ENCODE measurements at places on chromosomes 3 and 15.

DNA sequence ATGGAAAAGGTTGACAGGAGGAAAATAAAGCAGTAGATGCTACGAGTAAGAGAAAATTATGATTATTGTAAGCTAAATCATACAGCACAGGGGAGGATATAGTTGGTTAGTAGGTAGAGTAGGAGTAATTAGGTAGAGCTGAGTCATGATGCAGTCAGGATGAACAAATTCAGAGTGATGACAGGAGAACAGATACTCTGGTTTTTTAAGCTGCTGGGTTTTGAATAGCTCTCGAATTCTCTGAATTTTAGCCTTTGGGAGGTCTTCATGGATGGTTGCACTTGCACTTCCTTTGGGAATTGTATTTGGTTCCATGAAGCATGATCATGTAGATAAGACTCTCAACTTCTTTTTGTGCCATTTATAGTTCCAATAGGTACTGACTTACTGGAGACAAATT is 96.2 kb downstream of the ECT2 start:
- no peak for DNase-seq

DNA sequence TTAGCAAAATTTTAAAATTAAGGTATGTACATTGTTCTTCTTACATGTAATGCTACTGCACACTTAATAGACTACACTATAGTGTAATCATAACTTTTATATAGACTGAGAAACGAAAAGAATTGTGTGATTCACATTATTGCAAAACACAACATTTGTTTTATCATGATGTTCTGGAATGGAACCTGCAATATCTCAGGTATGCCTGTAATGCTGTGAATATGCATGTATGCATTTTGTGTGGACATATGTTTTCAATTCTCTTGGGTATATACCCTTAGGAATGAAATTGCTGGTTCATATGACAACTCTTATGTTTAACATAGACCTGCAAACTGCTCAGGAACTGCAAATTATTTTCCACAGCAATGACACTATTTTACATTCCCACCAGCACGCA is 38.6 kb upstream of the TJP1 start:
- no peak for DNase-seq

DNA sequence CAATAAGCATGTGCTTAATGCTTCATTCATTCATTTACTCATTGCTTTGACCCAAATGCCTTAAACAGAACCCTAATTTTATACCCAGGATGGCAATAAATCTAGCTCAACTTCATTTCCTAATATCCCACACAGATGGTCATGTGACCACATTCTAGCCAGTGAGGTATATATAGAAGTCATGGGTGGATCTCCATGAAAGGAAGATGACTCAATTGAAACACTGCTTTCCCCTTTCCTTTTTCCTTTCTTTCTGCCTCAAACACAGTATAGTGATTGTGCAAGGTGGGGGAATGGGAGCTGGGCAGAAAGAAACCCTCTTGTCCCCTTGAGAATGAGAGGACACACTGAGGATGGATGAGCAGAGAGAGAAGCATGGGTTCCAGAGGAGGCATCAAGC is 183.5 kb upstream of the PRICKLE2 start:
- no peak for DNase-seq

GRCh38 chr3:7489417-7489816 is 628.5 kb downstream of the GRM7 start:
- DNase-seq, result no peak

GRCh38 chr3:195748661-195749060 is 27.9 kb downstream of the MUC20 start:
- DNase-seq, result no peak

DNA sequence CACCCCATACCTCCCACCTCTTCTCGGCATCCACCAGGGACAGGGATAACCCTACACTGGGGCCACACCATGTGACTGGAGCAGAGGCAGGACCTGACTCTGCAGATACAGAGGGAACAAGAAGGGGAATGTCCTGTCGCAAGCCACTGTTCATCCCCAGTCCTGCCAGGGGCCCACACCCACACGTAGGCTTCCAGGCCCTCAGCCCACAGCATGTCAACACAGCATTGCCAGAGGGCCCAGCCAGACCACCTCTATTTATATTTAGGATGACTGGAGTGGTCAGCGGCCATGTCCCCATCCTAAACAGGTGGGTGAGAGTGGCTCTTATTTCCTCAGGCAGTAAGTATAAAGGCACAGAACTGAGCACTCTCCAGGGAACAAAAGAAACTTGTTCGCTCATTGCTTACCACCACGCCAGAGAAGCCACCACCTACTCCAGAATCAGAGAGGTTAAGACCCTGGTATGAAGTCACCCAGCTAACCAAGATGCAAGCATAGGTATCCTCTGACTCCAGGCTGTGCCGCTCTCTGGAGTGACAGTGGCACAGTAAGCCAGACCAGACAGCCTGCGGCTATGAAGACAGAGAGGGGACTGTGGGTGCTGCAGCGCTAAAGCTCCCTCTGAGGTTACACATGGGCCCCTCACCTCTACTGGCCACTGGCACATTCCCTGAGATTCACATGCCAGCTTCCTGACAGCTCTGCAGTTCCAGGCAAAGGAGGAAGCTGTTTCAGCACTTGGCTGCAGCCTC is 67.9 kb downstream of the LRIG1 start:
- DNase-seq, result no peak

GRCh38 chr3:73381551-73381950 is 243.2 kb downstream of the PDZRN3 start:
- DNase-seq, result no peak

DNA sequence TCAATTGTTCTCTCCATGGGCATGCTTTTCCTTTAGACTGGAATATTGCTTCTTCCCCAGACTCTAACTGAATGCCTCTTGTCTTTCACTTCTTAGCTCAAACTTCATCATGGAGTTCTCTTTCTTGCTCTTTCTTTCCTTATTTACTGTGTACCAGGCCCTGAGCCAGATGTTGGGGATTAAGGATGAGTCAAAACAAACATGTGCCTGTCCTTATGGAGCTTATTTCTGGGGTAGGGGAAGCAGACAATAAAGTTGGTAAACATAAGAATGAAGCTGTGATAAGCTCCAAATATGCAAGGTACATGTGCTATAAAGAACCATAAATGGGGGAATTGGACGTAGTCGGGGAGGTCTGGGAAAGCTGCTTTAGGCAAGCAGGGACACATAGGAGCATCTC is 145.8 kb downstream of the ALDH1A2 start:
- no peak for DNase-seq

- DNase-seq, result no peak
These were observed 31.6 kb upstream of the UBE2Q2 start for GRCh38 chr15:75811626-75812025.

DNA sequence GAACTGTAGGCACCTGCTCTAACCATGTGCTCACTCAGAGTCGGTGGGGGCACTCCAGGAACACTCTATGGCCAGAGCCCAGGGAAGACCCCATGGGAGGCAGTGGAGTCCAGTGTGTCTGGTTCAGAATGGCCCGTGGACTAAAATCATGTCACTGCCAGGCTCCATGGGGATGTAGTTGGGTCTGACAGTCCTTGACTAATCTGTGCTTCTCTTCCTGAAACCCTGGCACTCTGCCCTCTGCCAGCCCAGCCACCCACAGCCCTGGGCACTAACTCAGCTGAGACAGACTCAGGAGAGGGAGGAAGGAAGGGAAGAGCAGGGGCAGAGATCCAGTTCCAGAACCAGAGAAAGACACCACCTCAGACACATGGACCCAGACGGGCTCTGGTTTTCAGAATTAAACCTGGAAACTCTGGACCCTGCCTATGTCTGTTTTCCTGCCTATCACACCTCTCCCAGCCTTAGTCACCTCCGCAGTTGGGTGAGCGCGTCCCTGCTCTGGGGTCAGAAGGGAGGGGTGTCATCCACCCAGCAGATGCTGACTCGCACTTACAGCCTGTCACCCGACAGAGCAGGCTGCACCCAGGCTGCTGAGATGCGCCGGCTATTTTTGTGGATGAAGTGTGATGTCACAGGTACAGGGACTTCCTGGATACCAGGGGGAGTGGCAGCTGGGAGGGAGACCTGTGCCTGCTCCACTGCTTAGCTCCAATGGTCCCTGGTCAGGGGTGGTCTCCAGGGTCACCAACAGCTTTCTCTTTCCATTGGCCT is 56.8 kb upstream of the INSYN1 start:
- no peak for DNase-seq

- no peak for DNase-seq
These were observed 4.6 kb upstream of the DENND4A start for GRCh38 chr15:65796610-65797078.

DNA sequence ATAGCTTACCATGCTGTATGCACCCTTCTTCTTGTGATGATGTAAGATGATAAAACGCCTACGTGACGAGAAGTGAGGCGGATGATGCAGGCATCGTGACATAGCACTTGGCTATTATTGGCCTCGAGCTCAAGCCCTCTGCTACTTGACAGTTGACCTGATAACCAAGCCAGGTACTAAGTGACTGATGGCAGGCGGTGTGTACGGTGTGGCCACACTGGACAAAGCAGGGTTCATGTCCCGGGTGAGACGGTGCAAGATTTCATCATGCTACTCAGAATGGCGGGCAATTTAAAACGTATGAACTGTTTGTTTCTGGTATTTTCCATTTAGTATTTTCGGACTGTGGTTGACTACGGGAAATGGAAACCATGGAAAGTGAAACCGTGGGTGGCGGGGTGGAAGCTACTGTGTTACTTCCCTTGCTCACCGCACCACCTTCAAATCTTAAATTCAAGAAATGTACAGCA is 57.7 kb downstream of the SLC12A8 start:
- DNase-seq, result no peak

DNA sequence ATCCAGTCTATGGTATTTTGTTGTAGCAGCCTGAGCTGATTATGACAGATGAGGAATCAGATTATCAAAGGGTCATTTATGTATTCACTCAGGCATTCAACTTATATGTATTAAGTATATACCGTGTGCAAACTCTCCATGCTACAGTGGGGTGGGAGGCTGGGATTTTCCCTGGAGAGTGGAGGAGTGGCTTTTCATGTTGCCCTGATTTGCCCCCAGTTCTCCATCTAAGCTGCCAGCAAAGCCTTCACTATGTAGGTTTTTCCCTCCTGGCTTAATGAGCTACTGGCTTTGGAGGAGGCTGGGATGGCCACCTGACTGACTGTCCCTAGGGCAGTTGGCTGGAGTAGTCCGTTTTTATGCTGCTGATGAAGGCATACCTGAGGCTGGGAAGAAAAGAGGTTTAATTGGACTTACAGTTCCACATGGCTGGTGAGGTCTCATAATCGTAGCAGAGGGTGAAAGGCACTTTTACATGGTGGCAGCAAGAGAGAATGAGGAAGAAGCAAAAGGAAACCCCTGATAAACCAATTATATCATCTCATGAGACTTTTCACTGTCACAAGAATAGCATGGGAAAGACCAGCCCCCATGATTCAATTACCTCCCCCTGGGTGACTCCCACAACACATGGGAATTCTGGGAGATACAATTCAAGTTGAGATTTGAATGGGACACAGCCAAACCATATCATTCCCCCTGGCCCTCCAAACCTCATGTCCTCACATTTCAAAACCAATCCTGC is 253.9 kb downstream of the RPLP1 start:
- no peak for DNase-seq

DNA sequence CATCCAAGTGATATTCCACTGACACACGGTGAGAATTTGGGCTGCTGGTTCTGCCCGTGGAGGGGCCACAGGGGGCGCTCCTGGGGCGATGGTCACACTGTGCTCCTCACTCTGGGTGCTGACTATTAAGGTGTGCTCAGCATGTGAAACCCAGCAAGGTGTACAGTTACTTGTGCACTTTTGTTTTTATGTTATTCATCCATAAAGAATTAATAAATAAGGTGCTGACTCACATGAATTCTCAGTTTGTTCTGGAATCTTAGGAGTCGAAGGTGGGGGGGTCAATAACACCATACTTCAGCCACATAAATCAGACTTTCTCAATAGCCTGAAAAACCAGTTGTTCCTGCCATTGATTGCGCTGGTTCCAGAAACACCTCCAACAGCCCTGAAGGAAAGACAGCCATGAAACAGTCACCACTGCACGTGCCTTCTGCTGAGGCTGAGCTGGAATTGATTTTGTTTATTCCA is 53.5 kb upstream of the SPATA12 start:
- DNase-seq, result no peak

DNA sequence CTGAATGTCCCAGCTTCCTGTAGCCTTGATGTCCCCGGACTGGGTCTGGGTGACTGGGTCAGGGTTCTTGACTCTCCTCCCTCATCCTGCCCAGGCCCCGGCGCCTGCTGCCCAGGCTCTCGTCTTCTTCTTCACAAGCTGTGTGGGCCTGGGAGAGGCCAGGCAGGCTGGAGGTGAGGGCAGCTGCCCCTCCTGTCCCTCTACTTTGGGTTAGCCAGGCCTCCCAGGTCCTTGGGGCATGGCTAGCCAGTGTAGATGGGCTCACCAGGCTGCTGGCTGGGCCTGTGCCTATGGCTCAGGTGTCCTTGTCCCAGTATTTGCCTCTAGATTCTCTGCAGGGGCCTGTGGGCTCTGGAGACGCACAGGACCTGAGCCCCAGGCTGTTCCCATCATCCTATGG is 31.8 kb downstream of the TKT start:
- DNase-seq, result no peak

- DNase-seq, result no peak
These were observed 176.3 kb downstream of the ZMAT3 start for GRCh38 chr3:178895178-178895789.

Measured in activated naive CD4-positive, alpha-beta T cell (primary cell).